SK-N-SH (cell line): ENCODE measurements at places on chromosomes 4 and X. TPM values are rescaled to one million over a fixed set of nuclear protein-coding genes. Genes with fewer than 3 reads are reported as not detected.

GPR173 gene
- 5.8 TPM in 2 replicates for polyA plus RNA-seq

ZNF630 gene
- polyA plus RNA-seq = 0.61 and 1.2 TPM in 2 replicates

AMBN gene
- polyA plus RNA-seq = not detected in 2 replicates

ANK2 gene
- 0.69 and 1.5 TPM in 2 replicates for polyA plus RNA-seq

NAA11 gene
- not detected in 2 replicates for polyA plus RNA-seq

IGSF1 gene
- polyA plus RNA-seq = 0.92 and 1.2 TPM in 2 replicates

ATP1B4 gene
- polyA plus RNA-seq = not detected in 2 replicates

FGFBP1 gene
- polyA plus RNA-seq = 0.11 and 0.13 TPM in 2 replicates

ZC4H2 gene
- polyA plus RNA-seq = 17.2 and 21.2 TPM in 2 replicates

ATP2B3 gene
- polyA plus RNA-seq = 0.16 and 0.18 TPM in 2 replicates

COL4A5 gene
- polyA plus RNA-seq = 0.02 and 0.11 TPM in 2 replicates

FGFR3 gene
- polyA plus RNA-seq = 0.62 and 1.1 TPM in 2 replicates

CYSLTR1 gene
- not detected in 2 replicates for polyA plus RNA-seq

CRMP1 gene
- 3.4 and 7.8 TPM in 2 replicates for polyA plus RNA-seq

TRIM60 gene
- polyA plus RNA-seq = not detected in 2 replicates

AKAP14 gene
- polyA plus RNA-seq = 0.16 and 0.23 TPM in 2 replicates

PIGA gene
- polyA plus RNA-seq = 2.8 and 2.9 TPM in 2 replicates

GPRASP3 gene
- polyA plus RNA-seq = 2.5 and 3.2 TPM in 2 replicates

PPEF1 gene
- polyA plus RNA-seq = 0.16 and 0.58 TPM in 2 replicates

PLP2 gene
- 95.7 and 146 TPM in 2 replicates for polyA plus RNA-seq

PRICKLE3 gene
- polyA plus RNA-seq = 0.07 TPM in 1 of 2 replicates, not detected in the other

SPANXA2 gene
- 26.4 TPM in 1 of 2 replicates, not detected in the other for polyA plus RNA-seq

HPGDS gene
- polyA plus RNA-seq = not detected in 2 replicates

SPATA4 gene
- polyA plus RNA-seq = 0.21 and 0.34 TPM in 2 replicates

KIAA1210 gene
- polyA plus RNA-seq = not detected in 2 replicates

DGKK gene
- polyA plus RNA-seq = 0.02 and 0.06 TPM in 2 replicates

TMPRSS11F gene
- not detected in 2 replicates for polyA plus RNA-seq

SRPX2 gene
- 14.5 and 18.7 TPM in 2 replicates for polyA plus RNA-seq

MAGEC2 gene
- 1.9 and 2.0 TPM in 2 replicates for polyA plus RNA-seq

IQSEC2 gene
- 21.3 and 24.7 TPM in 2 replicates for polyA plus RNA-seq

SHROOM2 gene
- polyA plus RNA-seq = not detected in 2 replicates

RAP2C gene
- polyA plus RNA-seq = 5.5 and 6.8 TPM in 2 replicates
